Pulmonary artery endothelial cell (primary cell): ENCODE measurements at places on chromosomes 12 and 14. TPM values are rescaled to one million over a fixed set of nuclear protein-coding genes. Genes with fewer than 3 reads are reported as not detected.

PMCH gene
- total RNA-seq: 0.32 and 0.66 TPM in 2 replicates

TTC9 gene
- 0.07 and 0.13 TPM in 2 replicates for total RNA-seq

PRDM4 gene
- total RNA-seq: 22.2 and 22.5 TPM in 2 replicates

LRFN5 gene
- 0.14 TPM in 1 of 2 replicates, not detected in the other for total RNA-seq

TEAD4 gene
- 26.2 and 29.1 TPM in 2 replicates for total RNA-seq

IGFBP6 gene
- 10.6 and 27.3 TPM in 2 replicates for total RNA-seq

FAM181A gene
- not detected in 2 replicates for total RNA-seq

HEATR5A gene
- total RNA-seq: 28.0 and 47.3 TPM in 2 replicates

RARG gene
- 4.2 and 7.4 TPM in 2 replicates for total RNA-seq

RGS6 gene
- not detected in 2 replicates for total RNA-seq

NANOG gene
- not detected in 2 replicates for total RNA-seq

IAPP gene
- not detected in 2 replicates for total RNA-seq

SMCO3 gene
- total RNA-seq: 0.39 and 0.46 TPM in 2 replicates

CCDC184 gene
- total RNA-seq: 0.07 and 0.14 TPM in 2 replicates

CRIP2 gene
- total RNA-seq: 166 and 183 TPM in 2 replicates

DHRS2 gene
- total RNA-seq: 0.07 and 0.21 TPM in 2 replicates

KRT85 gene
- under 0.01 TPM in 1 of 2 replicates, not detected in the other for total RNA-seq

FOXN4 gene
- total RNA-seq: not detected in 2 replicates

KIF21A gene
- 9.1 and 16.6 TPM in 2 replicates for total RNA-seq

CNTN1 gene
- 0.79 TPM in 1 of 2 replicates, not detected in the other for total RNA-seq

IRAK4 gene
- 13.1 and 19.0 TPM in 2 replicates for total RNA-seq

RBP5 gene
- total RNA-seq: not detected in 2 replicates
